Activated T-cell treated with anti-CD3 and anti-CD28 coated beads for 1 hour (primary cell): ENCODE measurements at places on chromosomes 5 and 9.

DNA sequence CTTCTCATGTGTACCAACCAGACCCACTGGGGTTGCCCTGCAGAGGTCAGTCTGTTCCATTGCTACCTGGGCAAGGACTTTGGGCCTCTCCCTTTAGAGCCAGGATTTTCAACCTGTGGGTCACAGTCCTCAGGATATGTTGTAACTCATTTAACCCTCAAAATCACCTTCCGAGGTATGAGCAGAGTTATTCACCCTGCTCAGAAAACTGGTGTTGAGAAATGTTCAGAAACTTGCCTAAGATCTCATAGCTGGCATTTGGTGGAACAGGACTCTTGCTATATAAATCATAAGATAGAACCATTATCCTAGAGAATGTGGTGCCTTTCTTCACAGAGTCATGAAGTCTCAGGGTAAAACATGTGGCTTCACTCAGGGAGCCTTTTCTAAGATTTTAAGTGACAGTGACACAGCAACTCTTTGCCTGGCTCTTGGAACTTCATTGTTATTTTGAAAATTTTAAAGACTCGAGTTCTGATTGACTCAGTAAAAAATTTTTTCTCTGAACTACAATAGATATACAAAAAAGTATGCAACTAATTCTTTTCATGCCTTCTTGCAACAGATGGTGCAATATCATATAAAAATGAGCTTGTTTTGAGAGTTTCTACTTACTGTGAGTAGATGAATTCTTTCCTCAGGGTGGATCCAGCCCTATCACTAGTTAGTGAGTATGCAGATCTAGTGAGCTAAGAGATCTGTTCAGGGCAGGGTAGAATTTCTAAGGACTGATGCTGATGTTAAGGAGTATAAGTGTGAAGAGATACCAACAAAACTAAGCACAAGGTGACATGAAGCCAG lies 29.5 kb downstream of the CAST start:
- DNase-seq = no peak

DNA sequence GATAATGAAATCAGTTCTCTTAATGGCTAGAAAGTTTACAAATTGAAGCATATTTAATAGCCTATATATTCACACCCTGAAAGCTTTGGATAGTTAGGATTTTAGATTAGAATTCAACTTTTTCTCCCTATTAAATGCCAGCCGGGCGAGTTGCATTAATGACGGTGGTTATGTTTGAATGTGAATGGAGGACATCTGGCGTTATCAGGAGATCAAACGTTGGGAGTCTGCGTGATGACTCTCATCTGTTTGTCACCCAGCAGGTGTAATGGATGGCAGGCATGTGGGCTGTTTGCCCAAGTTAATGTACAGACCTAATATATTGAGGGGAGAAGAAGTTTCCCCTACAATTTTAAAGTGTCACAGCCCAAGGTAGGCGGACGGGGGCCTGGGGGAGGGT lies 1227.7 kb upstream of the WWC1 start:
- DNase-seq = no peak

GRCh38 chr9:135887585-135888050 lies 19.7 kb downstream of the CAMSAP1 start:
- peak; percentile 25 for DNase-seq

GRCh38 chr9:82117026-82117811 lies 128.6 kb downstream of the SPATA31D1 start:
- DNase-seq = no peak
